ENCODE measurements at places on chromosomes 12 and 14.

- no peak for DNase-seq
Measured at GRCh38 chr12:24820872-24821271, 128.0 kb downstream of the BCAT1 start.

- no peak for DNase-seq
Measured at GRCh38 chr14:95488376-95489213, 27.9 kb downstream of the SYNE3 start.

GRCh38 chr12:96083020-96083719 is 47.8 kb upstream of the LTA4H start:
- no peak for DNase-seq

- DNase-seq, result no peak
Measured at GRCh38 chr14:103163199-103163598, 39.9 kb downstream of the TNFAIP2 start.

- no peak for DNase-seq
Measured at GRCh38 chr14:90518069-90518940, 121.5 kb downstream of the CALM1 start.

DNA sequence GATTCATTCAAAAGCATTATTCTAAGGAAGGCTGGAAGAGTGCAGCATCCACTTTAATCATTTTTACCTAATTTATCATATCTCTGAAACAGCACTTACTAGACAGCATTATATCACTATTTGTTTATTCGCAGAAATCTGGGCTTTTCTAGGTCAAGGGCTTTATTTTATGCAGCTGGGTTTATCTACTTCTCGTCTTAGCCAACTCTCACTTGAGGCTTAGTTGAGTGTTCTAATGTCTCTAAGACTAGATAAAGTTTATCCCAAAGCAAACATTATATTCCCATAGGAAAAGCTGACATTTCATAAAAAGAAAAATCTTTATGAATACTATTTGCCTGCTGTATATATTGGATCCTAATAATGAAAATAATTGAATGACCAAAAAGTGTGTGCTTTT is 720.8 kb upstream of the FLRT2 start:
- DNase-seq, result no peak

GRCh38 chr14:64946310-64947045 is 3.9 kb upstream of the GPX2 start:
- no peak for DNase-seq

DNA sequence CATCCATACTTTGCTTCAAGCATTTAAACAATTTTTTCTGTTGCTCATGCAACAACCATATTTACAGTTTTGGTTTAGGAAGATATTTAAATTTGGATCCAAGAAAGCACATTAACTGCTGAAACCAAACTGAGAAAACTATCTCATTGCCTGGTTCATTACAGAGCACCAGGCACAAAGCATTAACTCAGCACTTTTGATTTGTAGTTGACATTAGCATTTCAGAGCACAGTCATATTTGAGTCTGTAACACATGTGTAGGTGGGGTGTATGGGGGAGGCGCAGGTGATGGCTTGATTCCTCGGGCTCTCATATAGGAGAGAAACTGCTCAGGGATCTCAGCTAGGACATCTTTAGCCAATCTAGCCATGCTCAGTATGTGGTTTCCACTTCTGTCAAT is 251.7 kb downstream of the CPNE8 start:
- no peak for DNase-seq

DNA sequence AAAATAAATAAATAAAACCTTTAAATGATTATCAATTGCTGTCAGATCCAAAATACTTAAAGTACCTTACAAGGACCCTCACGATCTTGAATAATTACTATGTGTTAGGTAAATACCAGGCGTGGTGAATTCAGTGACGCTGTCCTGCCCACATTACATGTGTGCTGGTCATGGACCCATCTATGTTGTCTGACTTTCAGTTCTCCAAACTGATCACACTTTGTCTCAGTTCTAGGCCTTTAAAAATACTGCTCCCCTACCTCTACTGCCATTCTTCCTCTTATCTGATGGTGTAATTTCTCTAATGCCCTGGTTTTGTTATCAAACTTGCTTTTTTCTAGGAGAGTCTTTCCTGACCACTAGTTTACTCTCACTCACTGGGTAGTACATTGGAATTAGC is 520.7 kb downstream of the TRHDE start:
- no peak for DNase-seq

DNA sequence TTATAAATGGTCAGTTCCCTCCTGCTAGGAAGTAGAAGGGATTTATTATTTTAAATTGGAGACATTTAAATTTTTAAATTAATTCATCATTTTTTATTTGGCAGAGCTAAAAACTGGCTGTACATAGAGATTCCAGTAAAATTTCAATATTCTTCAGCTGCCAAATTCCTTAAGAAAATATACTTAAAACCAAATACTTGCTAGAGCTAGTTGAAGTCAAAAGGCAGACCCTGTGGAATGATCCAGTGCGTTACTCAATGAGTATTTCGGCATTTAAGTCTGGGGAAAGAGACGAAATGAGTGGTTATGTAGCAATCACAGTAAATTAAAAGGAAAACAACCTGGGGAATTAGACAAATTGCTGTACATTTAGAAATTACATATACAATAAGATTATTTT is 1104.7 kb downstream of the SLC6A15 start:
- no peak for DNase-seq

- no peak for DNase-seq
Measured at GRCh38 chr12:32534698-32535097, 135.3 kb downstream of the FGD4 start.

DNA sequence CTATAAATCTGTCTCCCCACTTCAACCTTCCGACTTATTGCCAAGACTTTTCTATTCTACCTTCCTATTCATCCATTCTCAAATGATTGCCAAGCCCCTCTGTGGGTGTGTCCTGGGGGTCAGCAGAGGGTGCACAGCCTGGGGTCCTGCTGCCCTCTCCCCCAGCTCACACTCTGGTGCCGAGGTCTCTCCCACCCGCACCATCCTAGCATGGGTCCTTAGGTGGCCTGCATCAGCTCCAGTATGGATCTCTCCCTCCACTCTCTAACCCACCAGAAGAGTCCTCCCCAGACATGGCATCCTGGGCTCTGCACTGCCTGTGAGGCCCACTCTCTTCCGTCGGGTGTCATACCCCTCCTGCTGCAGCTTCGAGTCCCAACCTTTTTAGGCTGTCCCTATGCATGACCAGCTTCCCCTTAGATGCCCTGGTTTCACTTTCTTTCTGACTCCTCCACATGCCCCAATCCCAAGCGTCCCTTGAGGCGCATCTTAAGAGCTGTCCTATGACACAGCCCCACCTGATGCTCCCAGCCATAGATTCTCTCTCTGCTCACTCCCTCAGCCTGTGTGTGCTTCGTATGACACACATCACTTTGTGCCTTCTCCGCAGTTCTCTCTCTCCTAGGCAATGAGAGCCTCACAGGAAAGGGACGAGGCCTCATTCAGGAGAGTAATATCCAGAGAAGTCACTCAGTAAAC is 43.9 kb downstream of the GIT2 start:
- DNase-seq, result peak; percentile 75

- DNase-seq, result no peak
Measured at GRCh38 chr12:58819345-58819744, 101.0 kb downstream of the LRIG3 start.

DNA sequence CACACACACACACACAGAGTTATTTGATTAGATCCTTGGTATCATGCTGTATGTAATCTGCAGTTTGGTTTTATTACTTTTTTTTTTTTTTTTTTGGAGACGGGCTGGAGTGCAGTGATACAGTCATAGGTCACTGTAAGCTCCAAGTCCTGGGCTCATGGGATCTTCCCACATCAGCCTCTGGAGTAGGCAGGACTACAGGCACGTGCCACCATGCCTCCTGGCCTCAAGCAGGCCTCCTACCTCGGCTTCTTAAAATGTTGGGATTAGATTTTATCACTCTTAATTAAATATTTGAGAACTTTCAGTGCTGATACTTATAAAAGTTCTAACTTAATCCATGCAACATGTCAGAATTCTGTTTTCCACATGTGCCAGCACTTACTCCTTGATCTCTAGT is 31.3 kb upstream of the PSEN1 start:
- no peak for DNase-seq

DNA sequence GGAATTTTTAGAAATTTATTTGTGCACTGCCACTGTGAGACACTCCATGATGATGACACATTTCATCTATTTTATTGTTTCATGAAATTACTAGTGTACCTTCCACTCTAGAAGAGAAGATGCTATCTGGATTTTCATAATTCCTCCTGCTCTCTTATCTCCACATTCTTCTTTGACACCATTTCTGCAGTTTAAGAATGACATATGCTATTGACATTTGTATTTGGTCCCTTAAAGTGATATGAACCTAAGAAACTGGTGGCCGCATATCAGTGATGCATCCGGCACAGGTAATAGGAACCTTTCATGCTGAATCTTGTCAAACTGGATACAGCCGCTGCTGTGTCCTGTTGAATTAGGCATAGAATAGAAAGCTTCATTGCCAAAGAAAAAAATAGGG is 696.3 kb downstream of the TMEM121 start:
- DNase-seq, result peak; percentile 8

DNA sequence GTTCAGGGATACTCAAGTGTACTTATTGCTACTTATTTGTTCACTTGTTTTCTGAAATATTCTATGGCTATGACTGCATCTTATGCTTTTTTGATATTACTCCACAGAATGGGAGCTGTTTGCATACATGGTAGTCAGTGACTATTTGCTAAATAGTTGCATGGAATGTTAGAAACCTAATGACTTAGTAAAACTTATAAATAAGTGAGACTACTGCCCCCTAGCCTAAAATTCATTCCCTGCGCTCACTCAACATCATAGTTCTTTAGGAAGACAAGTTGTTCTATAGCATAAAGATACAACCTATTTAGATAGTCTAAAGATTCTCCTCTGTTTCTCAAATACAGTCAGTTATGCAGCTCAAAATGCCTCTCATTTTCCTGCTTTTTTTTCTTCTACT is 305.5 kb downstream of the CEP128 start:
- no peak for DNase-seq

Data from inflammatory macrophage (primary cell).